Vagina (tissue), 2 donors: ENCODE measurements at places on chromosomes 4 and X.

DNA sequence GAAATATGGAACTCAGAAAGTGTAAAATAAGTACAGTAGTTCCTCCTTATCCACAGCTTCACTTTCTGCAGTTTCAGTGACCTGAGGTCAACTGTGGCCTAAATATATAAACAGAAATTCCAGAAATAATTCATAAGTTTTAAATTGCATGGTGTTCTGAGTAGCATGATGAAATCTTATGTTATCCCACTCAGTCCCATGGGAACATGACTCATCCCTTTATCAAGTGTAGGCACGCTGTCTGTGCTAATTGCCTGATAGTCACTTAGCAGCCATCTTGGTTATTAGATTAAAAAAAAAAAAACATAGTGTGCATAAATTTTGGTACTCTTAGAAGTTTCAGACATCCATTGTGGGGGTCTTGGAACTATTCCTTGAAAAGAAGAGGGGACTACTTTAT, 983.4 kb upstream of the ADGRL3 start:
- no peaks in the 10 kb centered on the region for H3K4me1 ChIP-seq
- H3K36me3 ChIP-seq: no peaks in the 10 kb centered on the region
- H3K27me3 ChIP-seq: no peaks in the 10 kb centered on the region
- DNase-seq: no peak
- no peak overlapping the region for H3K4me3 ChIP-seq

GRCh38 chrX:257681-258289, 23.4 kb upstream of the PLCXD1 start:
- H3K4me1 ChIP-seq: no peaks in the 10 kb centered on the region
- no peaks in the 10 kb centered on the region for H3K36me3 ChIP-seq
- no peaks in the 10 kb centered on the region for H3K27me3 ChIP-seq
- no peak overlapping the region for H3K27ac ChIP-seq
- H3K4me3 ChIP-seq: no peak overlapping the region

DNA sequence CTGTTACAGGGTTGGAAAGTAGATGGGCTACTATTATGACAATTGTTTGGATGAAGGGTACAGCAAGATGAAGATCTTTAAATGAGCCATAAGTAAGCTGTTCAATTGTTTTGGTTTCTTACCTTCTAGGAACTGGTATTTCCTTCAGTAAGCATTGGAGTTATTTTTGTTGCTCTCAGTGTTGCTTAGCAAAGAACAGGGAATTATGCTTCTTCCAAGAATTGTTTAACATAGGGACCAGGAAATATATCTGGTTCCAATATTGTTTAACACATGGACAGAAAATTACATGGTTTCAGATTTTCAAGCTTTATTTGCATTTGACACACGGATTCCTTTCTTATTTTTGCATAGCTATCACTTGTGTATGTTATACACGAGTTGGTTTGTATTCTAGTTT, 1999.0 kb downstream of the ARAP2 start:
- H3K4me1 ChIP-seq: no peaks in the 10 kb centered on the region
- no peak for DNase-seq
- H3K27me3 ChIP-seq: no peaks in the 10 kb centered on the region
- no peaks in the 10 kb centered on the region for H3K36me3 ChIP-seq

DNA sequence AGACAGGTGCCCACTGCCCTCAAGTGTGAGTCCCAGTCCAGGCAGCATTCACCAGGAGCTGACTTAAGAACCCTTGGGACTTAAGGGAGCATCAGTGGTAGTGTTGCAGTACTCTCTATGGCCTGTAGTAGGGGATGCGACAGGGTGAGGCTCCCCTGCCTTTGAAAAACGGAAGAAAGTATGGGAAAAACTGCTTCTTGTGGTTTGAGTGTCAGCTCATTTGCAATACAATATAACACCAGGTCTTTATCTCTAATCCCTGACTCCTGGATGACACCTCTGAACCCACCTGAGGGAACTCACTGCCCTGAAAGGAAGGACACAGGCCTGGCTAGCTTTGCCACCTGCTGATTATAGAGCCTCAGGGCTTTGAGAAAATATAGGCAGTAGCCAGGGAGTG, 176.0 kb downstream of the SMARCA1 start:
- H3K27me3 ChIP-seq: no peaks in the 10 kb centered on the region
- H3K4me3 ChIP-seq: no peak overlapping the region
- no peaks in the 10 kb centered on the region for H3K36me3 ChIP-seq

- H3K4me3 ChIP-seq: no peak overlapping the region
- H3K36me3 ChIP-seq: no peaks in the 10 kb centered on the region
- DNase-seq: no peak
- H3K27me3 ChIP-seq: no peaks in the 10 kb centered on the region
- H3K27ac ChIP-seq: no peak overlapping the region
Measured at GRCh38 chr4:147096667-147097604, 151.3 kb upstream of the TTC29 start.

- no peak for DNase-seq
- no peak overlapping the region for H3K27ac ChIP-seq
- peaks cover 6% of the 10 kb centered on the region for H3K4me1 ChIP-seq
- no peaks in the 10 kb centered on the region for H3K36me3 ChIP-seq
Measured at GRCh38 chr4:147709999-147710398, 21.9 kb upstream of the ARHGAP10 start.

GRCh38 chrX:71621603-71622002, 3.3 kb upstream of the CXCR3 start:
- no peak overlapping the region for H3K27ac ChIP-seq
- H3K4me3 ChIP-seq: no peak overlapping the region
- no peaks in the 10 kb centered on the region for H3K36me3 ChIP-seq
- peaks cover 22% of the 10 kb centered on the region for H3K4me1 ChIP-seq
- no peaks in the 10 kb centered on the region for H3K27me3 ChIP-seq

DNA sequence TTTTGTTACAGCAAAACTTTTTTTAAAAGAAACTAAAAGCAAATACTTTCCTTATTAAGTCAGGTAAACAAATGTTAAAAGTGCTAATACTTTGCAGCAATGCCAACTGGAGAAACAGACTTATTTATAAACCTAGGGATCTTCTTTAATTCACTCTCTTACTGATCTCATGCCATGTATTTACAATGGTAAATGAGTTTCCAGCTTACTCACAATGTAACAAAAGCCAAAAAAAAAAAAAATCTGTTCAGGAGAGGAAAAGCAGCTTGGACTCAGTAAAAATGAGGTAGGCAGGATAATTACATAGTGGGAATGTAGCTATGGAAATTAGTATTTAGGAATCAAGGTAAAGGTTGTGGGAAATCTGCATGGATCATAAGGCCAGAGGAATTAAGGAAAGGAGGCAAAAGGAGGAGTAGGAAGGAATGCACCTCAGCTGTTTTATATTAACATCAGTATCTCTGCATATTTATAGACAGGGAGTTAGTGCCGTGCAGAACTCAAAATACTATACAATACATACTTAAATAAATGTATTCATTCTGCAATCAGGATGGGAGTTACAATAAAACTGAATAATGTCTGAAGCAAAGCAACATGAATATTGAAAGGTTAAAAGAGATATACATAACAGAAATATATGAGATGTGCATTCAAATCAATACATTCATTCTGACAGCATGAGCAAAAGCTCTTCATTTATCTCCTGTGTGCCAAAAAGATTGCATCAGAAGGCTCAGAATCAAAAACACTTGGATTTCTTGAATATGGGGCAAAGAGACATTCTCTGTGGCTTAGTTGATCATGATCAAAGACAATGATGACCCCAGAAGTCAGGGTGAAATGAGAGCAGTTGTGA, 57.9 kb upstream of the ETNPPL start:
- no peak overlapping the region for H3K27ac ChIP-seq
- no peaks in the 10 kb centered on the region for H3K36me3 ChIP-seq
- no peak for DNase-seq
- no peak overlapping the region for H3K4me3 ChIP-seq

DNA sequence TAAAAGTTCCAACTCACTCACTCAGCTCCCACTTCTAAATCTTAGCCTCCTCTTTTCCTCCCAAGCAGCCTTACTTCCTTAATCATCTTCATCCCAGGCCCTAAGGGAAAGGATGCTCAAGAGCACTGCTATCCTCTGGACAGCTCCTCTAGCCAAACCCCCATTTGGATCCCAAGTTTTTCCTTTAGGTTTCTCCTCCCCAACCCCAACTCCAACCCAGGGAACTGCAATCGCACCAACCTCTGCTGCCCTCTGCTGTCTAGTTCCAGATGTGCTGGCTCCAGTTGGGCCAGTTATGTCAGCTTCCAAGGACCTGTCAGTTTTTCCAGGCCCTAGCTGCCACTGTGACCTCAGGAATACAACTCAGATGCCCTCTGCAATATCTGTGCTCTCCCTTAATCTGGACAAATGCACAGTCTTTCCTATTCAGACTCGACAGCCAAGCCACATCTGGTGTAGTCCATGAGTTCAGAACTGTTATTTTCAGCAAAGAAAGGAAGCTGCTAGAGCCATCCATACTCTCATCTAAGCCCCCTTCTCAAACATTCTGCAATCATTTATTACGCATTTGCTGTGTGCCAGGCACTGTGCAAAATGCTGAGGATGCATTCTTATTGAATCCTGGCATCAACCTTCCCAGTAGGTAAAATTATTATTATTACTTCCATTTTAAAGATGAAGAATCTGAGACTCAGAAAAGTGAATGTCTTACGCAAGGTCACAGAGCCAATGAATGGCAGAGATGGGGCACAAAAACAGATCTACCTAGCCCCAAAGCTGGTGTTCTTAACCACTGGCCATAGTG, 12.3 kb upstream of the XPNPEP2 start:
- no peaks in the 10 kb centered on the region for H3K4me1 ChIP-seq
- DNase-seq: no peak
- no peaks in the 10 kb centered on the region for H3K27me3 ChIP-seq
- H3K4me3 ChIP-seq: no peak overlapping the region
- no peaks in the 10 kb centered on the region for H3K36me3 ChIP-seq
- H3K27ac ChIP-seq: no peak overlapping the region
